ENCODE measurements at places on chromosomes 7 and 10. TPM values are rescaled to one million over a fixed set of nuclear protein-coding genes. Genes with fewer than 3 reads are reported as not detected.
A peak's percentile ranks its signal among the peaks of the same experiment; 100 is the strongest.

- peak overlapping the region; percentile 50 for H3K4me3 ChIP-seq
- H3K4me1 ChIP-seq, result peaks cover 40% of the 10 kb centered on the region
- DNase-seq, result peak; percentile 65
- H3K27me3 ChIP-seq, result peaks cover 66% of the 10 kb centered on the region
- H3K27ac ChIP-seq, result no peak overlapping the region
Observed at GRCh38 chr10:101214446-101215396, 14.5 kb downstream of the LBX1 start.

The TMEM229A gene
- not detected for total RNA-seq

DNA sequence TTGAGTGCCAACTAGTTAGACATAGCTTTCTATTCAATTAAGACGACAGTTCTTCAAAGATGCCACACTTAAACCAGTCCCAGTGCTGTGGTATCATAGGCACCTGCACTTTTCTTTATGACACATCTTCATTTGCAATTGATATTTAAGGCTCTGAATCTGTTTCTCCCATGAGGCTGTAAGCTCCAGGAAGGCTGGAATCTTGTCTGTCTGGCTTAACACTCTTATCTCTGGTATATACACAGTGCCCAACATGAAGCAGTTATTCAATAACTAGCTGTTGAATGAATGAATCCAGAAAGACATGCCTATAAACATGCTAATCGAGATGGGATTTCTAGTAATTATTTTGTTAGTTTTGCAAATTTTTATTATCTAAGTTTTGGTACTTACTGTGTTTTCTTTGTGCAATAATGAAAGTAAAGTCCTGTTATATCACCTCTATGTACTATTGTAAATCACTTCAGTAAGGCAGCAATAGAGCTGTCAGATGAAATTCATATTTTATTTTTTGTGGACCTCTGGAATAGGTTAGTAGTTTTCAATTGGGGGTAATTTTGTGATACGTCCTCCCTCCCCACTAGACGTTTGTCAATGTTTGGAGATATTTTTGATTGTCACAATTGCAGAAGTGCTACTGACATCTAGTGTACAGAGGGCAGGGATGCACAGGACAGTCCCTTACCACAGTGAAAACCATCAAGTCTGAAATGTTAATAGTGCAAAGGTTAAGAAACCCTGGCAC, 51.3 kb upstream of the STEAP4 start:
- no peak overlapping the region for H3K27ac ChIP-seq
- no peaks in the 10 kb centered on the region for H3K4me1 ChIP-seq
- no peaks in the 10 kb centered on the region for H3K36me3 ChIP-seq
- H3K4me3 ChIP-seq, result no peak overlapping the region
- DNase-seq, result no peak
- no peaks in the 10 kb centered on the region for H3K27me3 ChIP-seq

The CYP17A1 gene
- total RNA-seq, result not detected

DNA sequence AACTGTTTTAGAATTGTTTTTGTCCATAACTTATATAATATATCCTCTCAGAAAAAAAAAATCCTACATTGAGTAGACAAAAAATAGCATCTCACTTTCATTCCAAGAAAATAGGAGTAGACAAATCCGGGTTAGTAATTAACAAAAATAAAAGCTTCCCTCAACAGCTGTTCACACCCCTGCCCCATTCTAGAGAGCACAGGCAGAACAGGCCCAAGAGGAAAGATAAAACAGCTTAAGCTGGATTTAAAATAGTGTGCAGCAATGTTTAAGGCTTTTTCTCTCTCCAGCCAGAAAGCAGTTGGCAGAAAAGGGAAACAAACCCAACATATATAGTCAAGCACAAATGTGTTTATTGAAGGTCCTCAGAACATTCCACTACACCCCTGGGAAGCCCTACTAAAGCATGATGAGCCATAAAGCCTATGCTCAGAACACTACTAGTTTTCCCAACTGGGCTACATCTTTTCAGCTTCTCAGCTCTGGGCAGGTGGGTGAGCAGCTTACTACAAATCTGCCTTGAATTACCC, 189.9 kb downstream of the MTERF1 start:
- no peaks in the 10 kb centered on the region for H3K36me3 ChIP-seq
- no peak overlapping the region for H3K27ac ChIP-seq

GRCh38 chr7:102434039-102434486, 688 bp downstream of the ORAI2 start:
- no peaks in the 10 kb centered on the region for H3K36me3 ChIP-seq
- H3K4me3 ChIP-seq, result peak overlapping the region; percentile 70
- DNase-seq, result no peak
- peaks cover 51% of the 10 kb centered on the region for H3K4me1 ChIP-seq

- no peak overlapping the region for H3K4me3 ChIP-seq
- no peak for DNase-seq
- H3K36me3 ChIP-seq, result no peaks in the 10 kb centered on the region
- H3K27me3 ChIP-seq, result no peaks in the 10 kb centered on the region
- H3K4me1 ChIP-seq, result no peaks in the 10 kb centered on the region
Observed at GRCh38 chr10:118370499-118370898, 28.4 kb upstream of the FAM204A start.

- H3K27ac ChIP-seq, result no peak overlapping the region
- H3K36me3 ChIP-seq, result no peaks in the 10 kb centered on the region
- no peak overlapping the region for H3K4me3 ChIP-seq
- peaks cover 34% of the 10 kb centered on the region for H3K4me1 ChIP-seq
- H3K27me3 ChIP-seq, result no peaks in the 10 kb centered on the region
Observed at GRCh38 chr7:37391791-37392672, 56.6 kb downstream of the ELMO1 start.

DNA sequence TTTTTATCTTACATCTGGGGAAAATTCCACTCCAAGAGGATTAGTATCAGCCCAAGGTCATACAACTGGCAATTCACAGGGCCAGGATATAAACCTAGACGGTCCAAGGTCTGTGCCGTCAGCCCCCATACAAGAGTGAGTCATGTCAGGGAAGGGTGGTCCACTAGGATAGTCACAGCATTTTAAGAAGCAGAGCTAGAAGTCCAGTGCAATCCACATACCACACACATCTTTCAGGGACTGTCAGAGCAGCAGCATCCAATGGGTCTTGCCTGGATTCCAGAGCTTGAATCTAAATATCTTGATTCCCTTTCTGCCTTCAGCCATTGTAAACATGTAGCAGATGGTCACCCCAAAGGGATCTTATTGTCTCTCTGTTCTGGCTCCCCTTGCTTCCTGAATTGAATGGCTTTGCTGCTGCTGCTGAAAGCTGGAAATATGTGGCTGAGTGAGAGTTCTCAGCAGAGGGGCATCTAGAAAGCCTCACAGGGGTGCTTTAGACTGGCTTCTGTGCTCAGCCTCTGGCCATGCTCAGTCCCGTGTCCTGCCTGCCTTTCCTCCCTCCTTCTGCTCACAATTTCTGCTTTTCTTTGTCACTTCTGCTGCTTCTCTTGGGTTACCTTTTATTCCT, 9.9 kb upstream of the OR6V1 start:
- no peak overlapping the region for H3K4me3 ChIP-seq
- no peaks in the 10 kb centered on the region for H3K27me3 ChIP-seq
- DNase-seq, result no peak
- H3K36me3 ChIP-seq, result no peaks in the 10 kb centered on the region
- H3K4me1 ChIP-seq, result no peaks in the 10 kb centered on the region

The CAMK2B gene
- 0.42 TPM for total RNA-seq

GRCh38 chr10:101061624-101062231, at the start of gene KAZALD1:
TSS of gene KAZALD1 (plus strand) at chr10:101061989. CDS start at chr10:101062593, 604 bp downstream.
- peak within 1 kb of the TSS; percentile 95 for H3K4me3 ChIP-seq
- H3K4me1 ChIP-seq, result peaks cover 31% of the 10 kb centered on the region
- peak within 1 kb of the TSS; percentile 77 for H3K27ac ChIP-seq
- peak; percentile 49 for DNase-seq
- no peaks in the 10 kb centered on the region for H3K36me3 ChIP-seq

DNA sequence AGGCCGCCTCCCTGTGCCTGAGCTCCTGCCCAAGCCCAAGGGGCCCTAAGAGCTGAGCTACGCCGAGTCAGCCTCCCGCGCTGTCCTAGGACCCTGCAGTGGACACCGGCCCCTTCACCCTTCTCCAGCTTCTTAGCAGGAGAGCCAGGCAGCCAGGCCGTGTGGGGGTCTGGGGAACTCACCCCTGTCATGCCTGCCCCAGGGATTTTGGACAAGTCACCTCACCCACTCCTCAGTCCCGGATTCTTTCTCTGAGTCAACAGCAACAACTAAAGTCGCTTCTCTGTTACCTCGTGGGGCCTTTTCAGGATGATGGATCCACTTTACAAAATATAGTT, 79.3 kb downstream of the MKI67 start:
- DNase-seq, result no peak
- peaks cover 13% of the 10 kb centered on the region for H3K36me3 ChIP-seq
- no peaks in the 10 kb centered on the region for H3K27me3 ChIP-seq
- peak overlapping the region; percentile 94 for H3K4me3 ChIP-seq
- H3K4me1 ChIP-seq, result peaks cover 54% of the 10 kb centered on the region

DNA sequence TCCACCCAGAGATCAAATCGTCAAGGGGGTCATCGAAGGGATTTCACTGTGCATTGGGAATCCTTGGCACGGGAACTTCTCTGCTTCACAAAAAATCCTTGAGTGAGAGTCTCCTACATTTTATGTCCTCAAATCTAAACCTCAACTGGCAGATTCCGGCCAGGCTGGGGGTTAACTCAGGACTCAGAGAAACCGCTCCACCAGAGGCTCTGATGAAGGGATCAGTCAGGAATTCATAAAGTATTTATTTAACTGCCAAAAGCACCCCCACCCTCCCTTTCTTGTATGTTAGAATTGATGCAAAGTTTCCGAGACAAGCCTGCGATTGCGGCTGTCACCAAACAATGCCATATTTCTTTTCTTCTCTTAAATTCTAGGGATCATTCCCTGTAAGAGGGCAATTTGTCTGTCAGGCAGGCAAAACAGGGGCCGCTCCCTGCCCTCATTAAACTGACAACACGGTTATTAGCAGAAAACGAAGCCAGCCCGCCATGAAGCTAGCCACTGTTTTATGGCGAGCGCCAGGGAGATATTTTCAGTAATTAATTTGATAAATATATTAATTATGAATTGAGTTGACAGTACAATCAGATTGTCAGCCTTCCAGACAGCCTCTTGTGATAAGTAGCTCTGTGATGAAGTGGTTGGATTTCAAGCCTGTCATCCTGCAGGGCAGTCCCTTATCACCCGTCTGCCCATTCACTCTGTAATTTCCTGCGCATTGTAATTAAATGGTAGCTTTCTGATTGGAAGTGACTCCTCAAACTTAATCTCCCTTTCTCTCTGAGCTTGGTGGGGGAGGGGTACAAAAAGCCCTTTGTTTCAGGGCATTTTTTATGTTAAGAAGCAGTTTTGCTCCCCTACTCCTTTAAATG, 153.0 kb upstream of the GPR26 start:
- no peaks in the 10 kb centered on the region for H3K36me3 ChIP-seq
- no peaks in the 10 kb centered on the region for H3K4me1 ChIP-seq
- H3K27ac ChIP-seq, result no peak overlapping the region
- no peak overlapping the region for H3K4me3 ChIP-seq

DNA sequence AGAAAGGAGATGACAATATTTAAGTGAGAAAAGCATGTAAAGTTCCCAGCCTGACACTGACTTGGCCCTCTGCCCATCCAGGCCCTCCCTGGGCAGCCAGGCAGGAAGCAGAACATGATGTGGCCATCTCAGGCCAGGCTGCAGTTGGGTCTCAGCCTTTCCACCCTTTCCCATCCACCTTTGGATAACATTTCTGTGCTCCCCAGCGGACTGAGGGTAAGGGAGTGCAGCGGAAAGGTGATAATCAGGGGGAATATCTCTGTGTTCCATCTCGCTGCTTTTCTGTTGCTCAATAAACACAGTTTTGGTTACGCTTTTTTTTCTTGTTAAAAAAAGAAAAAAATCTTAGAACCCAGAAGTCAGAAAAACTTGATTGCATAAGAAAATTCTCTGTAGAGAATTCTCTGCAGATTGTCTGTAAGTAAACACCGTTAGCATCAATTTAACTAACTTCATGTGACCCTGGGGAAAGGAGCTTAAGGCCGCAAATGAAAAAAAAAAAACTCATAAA, 37.2 kb upstream of the TARP start:
- DNase-seq, result no peak
- peak overlapping the region; percentile 24 for H3K27ac ChIP-seq
- peaks cover 11% of the 10 kb centered on the region for H3K4me1 ChIP-seq
- H3K27me3 ChIP-seq, result no peaks in the 10 kb centered on the region
- H3K36me3 ChIP-seq, result no peaks in the 10 kb centered on the region

The CREM gene
- 134 TPM for total RNA-seq

All from CD8-positive, alpha-beta memory T cell (primary cell).